Trophoblast cell (in vitro differentiated cells and primary cell): ENCODE measurements at places on chromosomes 3 and 15.

GRCh38 chr3:177050501-177051237, 146.6 kb downstream of the TBL1XR1 start:
- peak; percentile 51 for DNase-seq

- DNase-seq: no peak
Measured at GRCh38 chr3:148379763-148380382, 317.8 kb upstream of the AGTR1 start.

DNA sequence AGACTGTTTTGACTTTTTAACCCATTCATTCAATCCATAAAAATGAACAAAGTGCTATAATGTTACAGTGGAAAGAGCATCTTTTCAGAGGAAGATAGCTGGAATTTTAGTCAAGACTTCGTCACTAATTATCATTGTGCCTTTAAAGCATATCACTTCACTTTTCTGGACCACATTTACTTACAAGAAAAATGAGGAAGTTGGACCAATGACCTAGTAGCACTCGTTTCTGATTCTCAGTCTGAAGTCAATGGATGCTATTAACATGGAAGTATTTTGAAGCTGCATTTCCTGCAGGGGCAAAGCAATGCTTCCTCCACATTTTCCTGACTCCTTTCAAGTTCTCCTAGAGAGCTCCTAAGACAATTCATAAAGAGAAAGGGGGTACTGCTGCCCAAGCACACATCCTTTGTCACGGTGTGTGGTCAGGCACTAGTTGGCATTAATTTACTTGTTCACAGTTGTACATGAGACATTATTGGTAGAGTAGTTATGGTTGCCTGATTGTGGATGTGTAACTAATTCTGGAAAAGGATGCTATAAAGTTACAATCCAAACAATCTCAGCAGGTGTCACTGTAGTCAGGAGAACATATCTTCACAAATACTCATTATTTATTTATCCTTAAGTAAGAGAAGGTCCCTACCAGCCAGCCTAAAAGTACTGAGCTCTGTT, 1049.1 kb downstream of the FHIT start:
- no peak for DNase-seq

GRCh38 chr15:68818769-68819494, 1.8 kb downstream of the ANP32A start:
- DNase-seq: peak; percentile 41

GRCh38 chr3:85433319-85433718, 474.5 kb downstream of the CADM2 start:
- DNase-seq: peak; percentile 16

DNA sequence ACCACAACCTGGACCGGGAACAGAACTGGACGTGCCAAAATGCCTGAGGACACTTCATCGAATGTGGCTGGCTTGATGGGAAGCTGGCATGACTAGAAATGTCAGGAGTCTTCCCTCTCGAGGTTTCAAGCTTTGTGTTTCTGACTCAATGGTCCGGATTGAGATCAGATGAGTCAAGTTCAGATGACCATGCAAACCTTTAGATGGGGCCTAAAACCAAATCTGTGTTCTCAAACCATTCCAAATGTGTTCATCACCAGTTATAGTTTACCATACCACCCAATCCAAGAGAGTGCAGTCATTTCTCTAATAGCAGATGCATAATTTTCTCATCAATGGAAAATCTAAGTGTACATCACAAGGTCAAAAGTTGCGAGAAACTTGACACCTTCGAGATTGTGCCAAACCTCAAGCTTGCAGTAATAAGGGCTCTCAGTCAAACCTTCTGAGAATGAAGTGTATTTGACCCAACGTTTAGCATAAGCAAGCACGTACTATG, 369.1 kb downstream of the RORA start:
- DNase-seq: no peak

DNA sequence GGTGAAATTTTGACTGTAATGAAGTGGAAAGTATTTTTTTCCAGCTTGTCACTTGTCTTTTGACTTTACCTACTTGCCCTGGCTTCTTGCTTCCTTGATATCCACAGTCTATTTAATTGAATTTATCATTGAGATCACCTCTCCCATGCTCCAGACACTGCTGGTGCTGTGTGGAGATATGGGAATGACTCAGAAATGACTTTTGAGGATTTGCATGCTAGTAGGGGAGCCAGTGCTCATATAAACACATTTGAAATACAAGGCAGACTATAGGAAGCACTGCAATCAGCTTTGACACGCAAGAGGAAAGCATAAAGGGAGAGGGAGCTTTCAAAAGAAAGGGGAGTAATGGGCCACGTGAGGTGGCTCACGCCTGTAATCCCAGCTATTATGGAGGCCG, 7.3 kb upstream of the TRPM1 start:
- DNase-seq: no peak

- DNase-seq: no peak
Measured at GRCh38 chr3:102573483-102574028, 138.7 kb downstream of the ZPLD1 start.

- peak; percentile 1 for DNase-seq
Measured at GRCh38 chr3:67349551-67350174, 304.7 kb downstream of the SUCLG2 start.
